Suppressor macrophage treated with lipopolysaccharide for 4 hours (primary cell): ENCODE measurements at places on chromosomes 5 and 9.

GRCh38 chr9:12680757-12681156, 12.4 kb upstream of the TYRP1 start:
- DNase-seq: no peak

- peak; percentile 90 for DNase-seq
Measured at GRCh38 chr9:137236238-137236935, 4.7 kb upstream of the TUBB4B start.

DNA sequence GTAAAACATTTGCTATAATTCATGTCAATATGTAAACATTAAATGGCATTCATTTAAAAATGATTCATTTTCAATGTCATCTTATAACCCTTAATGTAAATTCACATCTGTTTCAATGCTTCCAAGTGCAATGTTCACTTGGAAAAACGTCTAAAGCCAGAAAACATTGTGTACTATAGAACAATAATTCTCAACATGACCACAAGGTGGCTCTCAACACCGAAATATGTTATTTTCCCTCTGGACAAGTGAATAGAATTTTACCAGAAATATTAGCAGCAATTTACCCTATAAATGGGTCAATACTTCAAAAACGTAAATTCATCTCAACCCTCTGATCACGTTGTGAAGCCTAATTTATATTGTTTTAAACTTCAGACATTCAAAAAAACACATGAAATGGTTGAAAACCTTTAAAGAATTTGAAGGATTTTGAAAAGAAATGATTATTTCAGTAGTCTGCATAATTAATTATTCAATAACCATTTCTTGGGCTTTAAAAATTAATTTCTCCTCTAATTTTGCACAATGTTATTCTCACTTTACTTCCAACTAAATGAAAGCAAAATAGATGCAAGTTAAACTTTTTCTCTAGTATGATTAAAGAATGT, 11.0 kb downstream of the CDH10 start:
- DNase-seq: peak; percentile 64

- no peak for DNase-seq
Measured at GRCh38 chr5:73286896-73287295, 113.9 kb downstream of the TMEM174 start.

DNA sequence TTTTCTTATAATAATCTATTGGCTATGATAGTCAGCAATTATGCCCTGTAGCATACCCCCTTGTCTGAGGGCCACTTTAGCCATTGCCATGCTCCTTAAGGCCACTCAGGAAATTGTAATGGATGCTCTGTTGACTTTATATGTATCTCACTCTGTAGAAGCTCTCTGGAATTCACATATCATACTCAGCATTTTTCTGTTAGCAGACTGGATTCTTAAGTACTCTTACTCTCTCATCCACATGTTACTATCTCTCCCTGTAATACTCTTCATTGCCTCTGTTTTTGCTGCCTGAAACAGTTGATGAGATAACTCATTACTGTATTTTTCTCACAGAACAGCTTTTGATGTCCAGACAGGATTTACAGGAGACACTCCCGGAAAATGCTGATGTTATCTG, 24.2 kb downstream of the TMEM232 start:
- DNase-seq: no peak

DNA sequence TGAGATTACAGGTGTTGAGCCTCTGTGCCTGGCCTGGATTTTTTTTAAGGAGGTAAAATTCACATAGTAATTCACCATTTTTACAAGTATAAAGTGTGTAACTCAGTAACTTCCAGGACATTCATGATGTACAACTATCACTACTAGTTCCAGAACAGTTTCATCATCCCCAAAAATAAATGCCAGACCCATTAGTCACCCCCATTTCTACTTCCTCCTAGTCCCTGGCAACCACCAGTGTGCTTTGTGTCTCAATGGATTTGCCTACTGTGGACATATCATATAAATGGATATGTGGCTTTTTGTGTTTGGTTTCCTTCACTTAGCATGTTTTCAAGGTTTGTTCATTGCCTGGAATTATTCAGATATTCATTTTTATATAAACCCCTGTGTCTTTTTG, 72.5 kb upstream of the PANK3 start:
- DNase-seq: peak; percentile 75
